ENCODE measurements at places on chromosomes 2 and 18.

DNA sequence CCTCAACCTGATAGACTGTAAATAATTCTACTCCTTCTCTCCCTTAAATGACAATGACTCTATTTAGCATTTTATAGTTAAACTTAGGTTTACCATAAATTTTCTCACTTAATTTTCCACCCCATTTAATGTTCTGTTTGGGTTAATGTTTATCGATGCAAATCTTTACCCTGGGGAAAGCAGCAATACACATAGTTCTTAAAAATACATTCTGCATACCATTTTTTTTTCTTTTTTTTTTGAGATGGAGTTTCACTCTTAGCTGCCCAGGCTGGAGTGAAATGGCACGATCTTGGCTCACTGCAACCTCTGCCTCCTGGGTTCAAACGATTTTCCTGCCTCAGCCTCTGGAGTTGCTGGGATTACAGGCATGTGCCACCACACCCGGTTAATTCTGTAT, 14.0 kb downstream of the STAM2 start:
- no peak overlapping the region for H3K27ac ChIP-seq
- DNase-seq, result no peak
- H3K4me1 ChIP-seq, result no peaks in the 10 kb centered on the region
- H3K36me3 ChIP-seq, result no peaks in the 10 kb centered on the region

- H3K27me3 ChIP-seq, result no peaks in the 10 kb centered on the region
- H3K27ac ChIP-seq, result no peak overlapping the region
- no peak for DNase-seq
- no peaks in the 10 kb centered on the region for H3K4me1 ChIP-seq
- H3K4me3 ChIP-seq, result no peak overlapping the region
Measured at GRCh38 chr2:51633073-51633472, 601.1 kb upstream of the NRXN1 start.

DNA sequence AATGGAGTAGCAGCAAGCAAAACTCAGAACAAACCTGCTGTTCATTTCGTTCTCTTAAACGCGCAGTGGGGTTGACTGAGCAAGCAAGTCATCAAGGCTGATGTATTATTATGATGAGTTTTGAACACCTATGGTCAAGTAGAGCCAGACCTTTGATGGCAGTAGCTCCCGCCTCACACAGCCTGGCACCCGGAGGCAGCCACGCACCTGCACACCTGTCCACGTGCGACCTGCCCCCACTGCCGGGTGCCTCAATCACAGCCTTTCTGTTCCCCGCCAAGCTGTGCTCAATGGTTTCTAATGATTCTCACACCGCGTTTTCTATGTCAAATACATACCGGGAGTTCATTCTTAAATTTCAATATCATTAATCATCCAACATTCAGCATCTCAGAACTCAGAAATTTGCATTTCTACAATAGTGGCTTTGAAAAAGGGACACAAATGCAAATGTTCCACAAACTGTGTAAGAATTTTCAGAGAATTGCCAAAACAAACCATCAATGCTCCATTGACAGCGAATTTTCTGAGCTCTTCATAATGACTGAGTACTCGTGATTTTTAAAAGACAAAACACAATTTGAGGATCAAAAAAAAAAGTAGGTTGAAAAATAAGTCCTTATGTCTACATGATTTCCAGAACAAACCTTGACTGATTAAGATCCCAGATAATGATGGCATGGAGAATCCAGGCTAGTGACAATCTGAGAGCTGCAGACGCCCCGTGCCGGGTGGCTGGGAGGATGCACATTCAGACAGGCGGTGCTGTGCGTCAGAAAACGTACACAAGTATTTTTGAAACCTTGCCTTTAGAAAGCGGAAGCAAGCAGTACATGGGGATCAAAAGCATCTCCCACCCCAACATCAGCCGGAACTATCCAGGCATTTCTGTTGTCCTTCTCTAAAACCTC, 56.6 kb downstream of the HDAC4 start:
- no peaks in the 10 kb centered on the region for H3K36me3 ChIP-seq
- H3K27ac ChIP-seq, result no peak overlapping the region
- DNase-seq, result no peak
- no peak overlapping the region for H3K4me3 ChIP-seq
- H3K4me1 ChIP-seq, result peaks cover 9% of the 10 kb centered on the region

DNA sequence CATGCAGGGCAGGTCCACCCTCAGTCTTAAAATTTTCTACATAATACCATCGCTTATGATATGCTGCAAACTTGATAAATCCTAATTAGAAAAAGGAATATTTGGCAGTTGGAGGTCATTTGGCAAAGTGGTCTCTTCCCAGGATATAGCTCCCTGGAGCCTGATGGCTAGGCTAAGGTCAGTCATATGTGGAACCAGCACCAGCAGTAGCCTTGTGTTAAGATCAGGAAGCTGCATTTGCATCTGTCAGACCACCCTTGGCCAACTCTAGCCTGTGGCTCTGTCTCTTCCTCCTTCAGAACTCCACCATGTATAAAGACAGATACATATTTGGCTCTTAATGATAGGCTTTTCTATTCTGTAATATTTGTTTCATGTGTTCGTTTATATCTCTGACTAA, 5.4 kb upstream of the HK2 start:
- no peaks in the 10 kb centered on the region for H3K36me3 ChIP-seq
- no peak for DNase-seq
- no peak overlapping the region for H3K4me3 ChIP-seq

GRCh38 chr2:122237450-122237849, 482.0 kb downstream of the TSN start:
- H3K27ac ChIP-seq, result no peak overlapping the region
- no peaks in the 10 kb centered on the region for H3K4me1 ChIP-seq
- DNase-seq, result no peak
- H3K4me3 ChIP-seq, result no peak overlapping the region
- no peaks in the 10 kb centered on the region for H3K36me3 ChIP-seq

GRCh38 chr2:134029418-134029817, 224.5 kb upstream of the MGAT5 start:
- H3K27ac ChIP-seq, result no peak overlapping the region
- H3K4me3 ChIP-seq, result no peak overlapping the region
- no peaks in the 10 kb centered on the region for H3K36me3 ChIP-seq
- H3K4me1 ChIP-seq, result no peaks in the 10 kb centered on the region
- no peak for DNase-seq

GRCh38 chr2:64675860-64676259, 22.1 kb upstream of the SERTAD2 start:
- DNase-seq, result no peak
- H3K27me3 ChIP-seq, result no peaks in the 10 kb centered on the region
- H3K4me3 ChIP-seq, result no peak overlapping the region
- no peaks in the 10 kb centered on the region for H3K36me3 ChIP-seq
